Mucosa of gallbladder (tissue), 1 donor: ENCODE measurements at places on chromosomes 16 and 17.

- no peak for DNase-seq
Observed at GRCh38 chr17:19928299-19928698, 49.3 kb downstream of the AKAP10 start.

- no peak for DNase-seq
Observed at GRCh38 chr17:48597778-48598631, 4.4 kb upstream of the HOXB5 start.

- no peak for DNase-seq
Observed at GRCh38 chr17:48551214-48551555, 6.3 kb upstream of the HOXB2 start.

DNA sequence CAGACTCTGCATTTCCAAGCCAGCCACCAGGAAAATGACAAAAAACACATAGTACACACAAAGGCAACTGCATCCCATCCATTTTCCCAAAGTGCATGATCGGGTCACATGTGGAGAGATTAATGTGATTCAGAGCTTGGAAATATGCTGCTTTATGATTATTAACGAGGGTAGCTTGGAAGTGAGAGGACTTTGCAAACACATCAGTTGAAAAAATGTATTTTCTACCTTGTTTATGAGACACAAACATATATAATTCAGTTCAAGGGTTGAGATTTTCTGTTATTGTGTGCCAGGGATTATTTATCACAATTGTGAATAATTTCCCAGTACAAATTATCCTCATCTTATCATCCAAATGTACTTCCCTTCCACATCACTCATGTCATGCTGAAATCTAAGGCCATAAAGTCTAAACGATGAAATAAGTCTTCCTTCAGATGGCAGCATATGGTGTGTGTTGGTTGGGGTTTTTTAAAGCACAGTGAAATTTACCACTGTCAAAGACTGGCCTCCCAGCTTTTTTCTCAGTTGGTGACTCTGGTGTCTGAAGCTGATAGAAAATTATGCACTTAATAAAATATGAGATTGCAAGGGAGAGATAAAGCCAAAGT is 104.7 kb upstream of the ADAMTS18 start:
- no peak for DNase-seq

GRCh38 chr16:88685156-88686061 is 898 bp downstream of the SNAI3 start:
- DNase-seq: no peak

- DNase-seq: no peak
Observed at GRCh38 chr16:84362471-84362941, 5.8 kb upstream of the ATP2C2 start.

DNA sequence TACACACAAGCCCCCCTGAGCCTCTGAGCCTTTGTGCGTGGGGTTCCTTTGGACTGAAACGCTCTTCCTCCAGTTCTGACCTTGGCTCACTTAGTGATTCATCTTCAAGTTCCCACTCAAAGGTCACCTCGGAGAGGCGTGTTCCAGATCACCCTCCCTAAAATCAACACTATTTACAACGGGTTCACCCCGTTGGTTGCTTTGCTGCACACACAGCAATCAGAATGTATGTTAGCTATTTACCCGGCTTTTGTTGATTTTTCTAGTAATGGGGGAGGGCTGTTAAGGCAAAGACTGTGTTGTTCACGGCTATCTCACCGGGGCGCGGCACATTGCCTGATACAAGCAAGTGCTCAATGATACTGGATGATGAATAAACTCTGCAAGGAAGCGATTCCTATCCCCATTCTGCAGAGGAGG is 977 bp downstream of the NAGPA start:
- no peak for DNase-seq

DNA sequence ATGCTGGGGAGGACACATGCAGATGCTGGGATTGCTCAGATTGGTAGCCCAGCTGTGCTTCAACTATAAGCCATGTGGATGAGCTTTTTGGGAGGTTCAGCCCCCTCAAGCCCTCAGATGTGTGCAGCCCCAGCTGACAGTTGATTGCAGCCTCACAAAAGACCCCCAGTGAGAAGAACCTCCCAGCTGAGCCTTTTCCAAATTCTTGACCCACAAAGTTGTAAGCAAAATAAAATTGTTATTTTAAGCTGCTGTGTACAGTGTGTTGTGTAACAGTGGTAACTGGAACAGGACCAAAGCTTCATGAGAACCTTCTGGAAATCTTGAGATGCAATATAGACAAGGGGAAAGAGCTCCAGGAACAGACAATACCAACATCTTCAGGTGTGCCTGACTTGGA is 156.8 kb upstream of the IRX3 start:
- no peak for DNase-seq

DNA sequence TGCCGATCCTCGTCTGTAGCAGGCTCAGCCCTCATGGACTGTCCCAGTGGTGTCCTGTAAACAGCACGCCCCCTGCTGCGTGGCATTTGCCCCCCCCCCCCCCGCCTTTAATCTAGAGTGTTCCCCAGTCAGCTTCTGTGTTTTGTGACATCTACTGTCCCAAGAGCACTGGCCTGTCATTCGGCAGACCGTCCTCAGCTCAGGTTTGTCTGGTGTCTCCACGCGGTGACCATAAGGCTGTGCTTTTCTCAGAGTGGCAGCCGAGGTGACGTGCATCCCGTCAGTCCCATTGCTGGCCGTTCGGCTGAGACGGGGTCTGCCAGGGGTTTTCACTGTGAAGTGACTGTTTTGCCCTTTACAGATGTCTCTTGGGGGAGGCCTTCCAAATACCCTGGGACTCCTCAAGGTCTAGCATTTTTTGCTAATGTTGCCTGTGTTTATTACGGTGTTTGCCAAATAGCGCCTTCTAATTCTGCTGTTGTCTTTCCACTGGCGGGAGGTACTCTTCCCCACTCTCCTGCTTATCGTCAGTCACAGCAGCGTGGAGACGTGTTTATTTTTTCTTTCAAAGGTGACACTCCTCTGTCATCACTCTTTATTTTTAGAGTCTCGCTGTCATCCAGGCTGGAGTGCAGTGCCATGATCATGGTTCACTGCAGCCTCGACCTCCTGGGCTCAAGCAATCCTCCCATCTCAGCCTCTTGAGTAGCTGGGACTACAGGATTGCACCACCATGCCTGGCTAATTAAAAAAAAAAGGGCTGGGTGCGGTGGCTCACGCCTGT is 5.7 kb upstream of the MRPL12 start:
- DNase-seq: no peak

DNA sequence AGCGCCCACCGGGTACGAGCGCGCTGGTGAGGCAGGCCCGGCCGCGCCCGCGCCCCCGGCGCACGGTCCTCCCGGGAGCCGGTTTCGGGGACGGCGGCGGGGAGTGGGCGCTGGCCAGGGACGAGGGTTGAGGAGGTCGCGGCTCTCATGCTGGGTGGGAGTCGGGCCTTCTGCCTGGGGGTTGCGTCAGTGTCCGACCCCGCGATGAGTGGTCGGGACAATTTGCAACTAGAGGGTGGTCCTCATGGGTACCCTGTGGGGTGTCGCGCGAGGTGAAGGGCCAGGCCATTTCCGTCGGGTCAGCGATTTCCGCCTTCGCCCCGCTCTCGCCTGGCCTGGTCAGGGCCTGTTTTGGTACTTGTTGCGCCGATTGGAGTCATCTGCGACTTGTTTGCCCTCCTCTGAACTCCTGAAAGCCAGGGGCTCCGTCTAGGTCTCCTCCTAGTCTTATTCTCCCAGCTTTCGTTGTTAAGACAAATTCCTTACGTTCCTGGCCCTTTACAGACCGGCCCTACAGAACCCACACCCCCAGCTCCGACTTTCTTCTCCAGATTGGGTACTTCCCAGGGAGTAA is 14.9 kb downstream of the NAA60 start:
- DNase-seq: no peak

- no peak for DNase-seq
Observed at GRCh38 chr16:29734786-29735185, 11.0 kb downstream of the C16orf54 start.

DNA sequence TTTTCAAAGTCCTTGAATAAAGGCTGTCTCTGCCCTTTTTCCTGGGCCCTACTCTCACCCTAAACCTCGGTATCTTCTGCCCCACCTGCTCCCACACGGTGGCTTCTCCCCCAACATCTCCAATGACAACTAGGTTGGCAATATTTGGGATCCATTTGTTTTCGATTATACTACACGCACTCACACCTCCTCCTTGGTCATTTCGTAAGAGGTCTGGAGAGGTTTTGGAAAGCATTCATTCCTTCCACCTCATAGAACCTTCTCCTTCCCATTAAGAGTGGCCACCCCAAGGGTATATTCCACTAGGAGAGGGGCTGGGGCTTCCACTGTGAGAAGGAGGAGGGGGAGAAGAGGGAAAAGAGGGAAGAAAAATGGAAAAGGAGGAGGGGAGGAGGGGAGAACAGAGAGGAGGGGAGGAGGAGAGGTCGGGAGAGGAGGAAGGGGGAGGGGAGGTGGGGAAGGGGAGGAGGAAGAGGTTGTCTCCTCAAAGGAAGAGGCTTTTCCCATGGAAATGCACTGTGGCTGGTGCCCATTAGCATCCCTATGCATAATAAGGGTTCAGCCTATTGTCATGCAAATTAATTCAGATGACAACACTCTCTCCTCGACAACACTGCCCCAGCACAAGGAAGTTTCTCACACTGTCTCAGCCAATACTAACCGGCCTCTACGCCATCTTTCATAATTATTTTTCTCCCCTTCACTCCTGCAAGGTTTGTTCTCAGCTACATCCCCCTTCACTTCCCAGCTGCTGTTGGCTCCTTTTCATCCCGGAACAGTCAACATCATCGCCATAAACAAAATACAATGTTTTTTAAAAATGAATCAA is 30.0 kb downstream of the SOX9 start:
- DNase-seq: no peak

DNA sequence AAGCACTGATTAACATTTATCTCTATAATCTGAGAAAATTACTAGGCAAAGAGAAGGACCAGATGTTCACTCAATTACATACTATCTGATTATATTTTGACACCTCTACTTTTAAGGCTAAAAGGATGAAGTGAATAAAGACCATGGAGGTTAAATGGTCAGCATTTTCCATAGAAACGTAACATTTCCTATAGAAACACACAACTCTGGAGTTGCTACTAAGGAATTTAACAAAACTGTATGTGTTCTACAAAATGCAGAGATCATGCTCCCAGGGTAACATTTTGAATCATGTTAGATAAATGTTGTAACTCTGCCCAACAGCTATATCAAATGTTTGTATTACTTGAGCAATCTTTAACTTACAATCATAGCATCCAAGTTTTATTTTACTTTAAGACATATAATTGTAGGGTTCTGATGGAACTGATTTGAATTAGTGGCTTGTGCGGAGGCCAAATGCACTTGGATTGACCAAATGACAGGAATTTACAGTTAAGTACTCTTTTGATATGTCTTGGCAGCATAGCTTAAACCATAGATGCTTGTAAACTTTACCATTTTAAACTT is 97.7 kb downstream of the RPGRIP1L start:
- DNase-seq: no peak

GRCh38 chr16:4603624-4604170 is 11.0 kb downstream of the UBALD1 start:
- no peak for DNase-seq

- DNase-seq: no peak
Observed at GRCh38 chr17:59466946-59467801, 98.2 kb upstream of the DHX40 start.

DNA sequence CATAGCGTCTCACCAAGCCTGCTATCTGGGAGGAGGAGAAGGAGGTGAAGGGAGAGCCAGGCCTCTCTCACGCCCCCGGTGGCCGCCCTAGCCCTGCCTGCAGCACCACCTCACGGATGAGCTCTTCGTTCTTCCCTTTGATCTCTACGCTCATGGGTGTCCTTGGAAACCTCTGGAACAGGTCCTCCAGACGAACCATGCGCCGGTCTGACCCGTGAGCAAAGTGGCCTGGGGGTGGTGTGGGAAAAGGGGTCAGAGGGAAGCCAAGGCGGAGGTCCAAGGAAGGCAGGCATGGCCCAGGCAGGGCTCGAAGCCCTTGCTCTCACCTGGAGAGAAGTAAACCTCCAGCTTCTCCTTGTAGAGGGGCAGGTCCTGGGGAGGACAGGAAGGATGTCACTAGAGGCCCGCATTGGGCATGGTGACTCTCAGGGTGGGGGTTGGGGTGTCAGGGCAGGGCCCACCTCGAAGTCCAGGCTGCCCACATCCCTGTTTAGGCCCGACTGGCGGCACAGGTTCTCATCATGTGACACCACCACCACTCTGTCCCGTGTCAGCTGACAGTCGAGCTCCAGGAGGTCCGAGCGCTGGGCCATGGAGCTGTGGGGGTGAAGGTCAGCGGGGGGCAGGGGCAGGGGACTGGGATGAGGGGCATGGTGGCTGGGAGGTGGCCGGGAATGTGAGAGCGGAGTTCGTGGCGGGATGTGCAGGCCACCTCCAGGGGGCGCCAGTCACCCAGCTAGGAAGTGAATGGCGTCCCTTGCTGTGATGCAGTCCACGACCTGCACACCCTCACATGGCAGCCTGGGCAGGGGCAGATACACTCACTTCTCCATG is 923 bp downstream of the GDPD3 start:
- DNase-seq: peak; percentile 38

GRCh38 chr17:29581583-29582253 is 7.7 kb downstream of the GIT1 start:
- no peak for DNase-seq

GRCh38 chr17:19718613-19719354 is 2.4 kb upstream of the SLC47A2 start:
- no peak for DNase-seq

DNA sequence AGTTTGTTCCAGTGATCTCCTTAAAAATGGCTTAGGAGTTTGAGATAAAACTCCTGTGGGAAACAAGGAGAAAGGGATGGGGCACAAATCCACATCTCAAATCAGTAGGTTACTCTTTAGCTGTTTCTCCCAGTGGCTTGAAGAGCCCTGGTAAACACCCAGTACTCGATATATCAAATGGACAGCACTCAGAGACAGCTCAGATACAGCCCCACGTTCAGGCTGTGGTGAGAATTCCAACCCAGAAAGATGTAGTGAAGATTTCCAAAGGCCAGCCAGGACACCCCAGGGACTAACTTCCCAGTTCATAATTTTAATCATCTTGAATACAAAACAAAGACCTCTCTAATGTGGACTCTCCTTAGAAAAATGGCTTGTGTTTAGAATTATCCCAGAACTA is 6.4 kb upstream of the VEZF1 start:
- DNase-seq: no peak

DNA sequence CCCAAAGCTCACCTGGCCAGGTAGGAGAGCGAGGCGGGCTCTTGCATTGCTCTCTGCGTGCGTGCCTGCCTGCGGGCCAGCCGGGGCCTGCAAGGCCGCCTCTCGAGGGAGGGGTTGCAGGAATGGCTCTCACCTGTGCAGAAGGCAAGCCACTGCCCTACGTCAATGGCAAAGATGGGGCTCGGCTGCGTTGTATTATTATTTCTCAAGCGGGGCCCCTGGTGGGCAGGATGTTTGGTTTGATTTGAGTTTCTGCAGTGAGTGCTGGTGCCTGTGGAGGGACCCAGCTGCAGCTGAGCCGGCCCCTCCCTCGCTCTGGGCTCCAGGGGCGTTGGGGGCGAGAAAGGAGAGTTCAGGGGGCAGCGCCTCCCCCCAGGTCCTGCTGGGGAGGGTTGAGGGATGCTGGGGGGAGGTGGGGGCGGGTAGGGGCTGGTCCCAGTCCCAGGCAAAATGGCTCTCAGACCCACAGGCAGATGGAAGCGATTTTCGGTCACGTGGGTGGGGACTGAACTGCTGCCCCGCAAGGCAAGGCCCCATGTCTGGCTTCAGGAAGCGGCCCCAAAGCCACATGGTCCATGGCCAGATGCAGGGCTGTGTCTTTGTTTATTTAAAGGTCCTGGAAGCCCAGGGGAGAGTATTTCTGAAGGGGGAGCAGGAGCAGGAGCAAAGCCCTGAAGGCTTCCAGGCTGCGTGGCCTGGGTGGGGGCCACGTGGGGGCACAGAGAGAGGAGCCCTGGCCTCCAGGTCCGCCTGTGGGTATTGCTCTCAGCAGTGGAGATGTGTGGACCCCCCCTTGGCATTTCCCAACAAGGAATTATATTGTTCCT is 338.8 kb downstream of the SEC14L1 start:
- no peak for DNase-seq

GRCh38 chr16:1770328-1771187 is 785 bp downstream of the NME3 start:
- peak; percentile 69 for DNase-seq
